CD8-positive, alpha-beta memory T cell (primary cell): ENCODE measurements at places on chromosomes 2 and 18. TPM values are rescaled to one million over a fixed set of nuclear protein-coding genes. Genes with fewer than 3 reads are reported as not detected.

GRCh38 chr2:186610785-186611184 is 20.9 kb downstream of the ITGAV start:
- H3K4me3 ChIP-seq: no peak overlapping the region
- H3K36me3 ChIP-seq: no peaks in the 10 kb centered on the region
- H3K27me3 ChIP-seq: no peaks in the 10 kb centered on the region
- DNase-seq: no peak

The CAPN14 gene
- 0.31 TPM for total RNA-seq

DNA sequence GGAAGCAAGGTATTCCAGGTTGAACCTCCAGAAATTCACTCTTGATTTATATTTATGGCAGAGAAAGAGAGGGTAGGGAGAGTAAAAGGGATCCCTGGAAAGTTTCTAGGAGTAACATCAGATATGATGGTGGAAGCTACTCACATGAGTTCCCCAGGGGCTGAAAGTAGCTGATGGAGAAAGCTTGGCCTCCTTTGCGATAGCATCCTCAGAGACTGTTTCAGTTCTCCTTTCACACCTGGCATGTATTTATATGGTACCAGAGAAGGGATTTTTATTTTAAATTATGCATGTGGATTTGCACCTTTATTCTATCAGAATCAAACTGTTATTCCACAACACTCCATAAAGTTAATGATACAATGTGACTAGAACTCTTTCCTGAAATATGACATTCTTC is 126.3 kb upstream of the OSR1 start:
- H3K27ac ChIP-seq: no peak overlapping the region
- no peaks in the 10 kb centered on the region for H3K36me3 ChIP-seq
- DNase-seq: no peak
- H3K4me1 ChIP-seq: no peaks in the 10 kb centered on the region

The SCYGR6 gene
- not detected for total RNA-seq

DNA sequence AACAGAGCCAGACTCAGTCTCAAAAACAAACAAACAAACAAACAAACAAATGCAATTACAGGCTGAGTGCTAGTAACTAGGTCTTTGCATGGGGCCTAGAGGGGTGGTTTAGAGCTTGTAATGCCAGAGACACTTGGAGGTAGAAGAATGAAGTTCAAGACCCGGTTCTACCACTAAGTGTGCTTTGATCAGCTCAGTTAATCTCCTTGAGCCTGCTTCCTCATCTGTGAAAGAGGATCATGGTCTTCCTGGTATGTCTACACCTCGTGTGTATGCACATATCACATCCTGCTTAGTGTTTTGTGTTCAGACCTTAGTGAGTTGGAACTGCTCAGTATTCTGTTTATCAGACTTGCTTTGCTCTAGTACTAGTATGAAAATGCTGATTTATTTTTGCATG is 4.8 kb upstream of the ATP6V1C2 start:
- no peak overlapping the region for H3K4me3 ChIP-seq
- H3K27me3 ChIP-seq: peaks cover 8% of the 10 kb centered on the region
- H3K27ac ChIP-seq: no peak overlapping the region
- H3K4me1 ChIP-seq: peaks cover 4% of the 10 kb centered on the region

- no peaks in the 10 kb centered on the region for H3K4me1 ChIP-seq
- H3K27me3 ChIP-seq: no peaks in the 10 kb centered on the region
- H3K27ac ChIP-seq: no peak overlapping the region
- no peak overlapping the region for H3K4me3 ChIP-seq
- no peaks in the 10 kb centered on the region for H3K36me3 ChIP-seq
Measured at GRCh38 chr2:153100151-153100550, 378.4 kb downstream of the RPRM start.

- DNase-seq: no peak
- H3K4me1 ChIP-seq: no peaks in the 10 kb centered on the region
- no peak overlapping the region for H3K4me3 ChIP-seq
- H3K27me3 ChIP-seq: no peaks in the 10 kb centered on the region
- H3K27ac ChIP-seq: no peak overlapping the region
Measured at GRCh38 chr2:72750466-72750865, 75.4 kb downstream of the EXOC6B start.

GRCh38 chr2:125837611-125838010 is 818.3 kb upstream of the GYPC start:
- no peak overlapping the region for H3K4me3 ChIP-seq
- H3K36me3 ChIP-seq: no peaks in the 10 kb centered on the region
- no peaks in the 10 kb centered on the region for H3K4me1 ChIP-seq
- no peak for DNase-seq
- H3K27ac ChIP-seq: no peak overlapping the region

The FOXD4L1 gene
- total RNA-seq: 0.18 TPM

GRCh38 chr2:203586206-203586605 is 51.1 kb upstream of the RAPH1 start:
- H3K27ac ChIP-seq: no peak overlapping the region
- no peaks in the 10 kb centered on the region for H3K4me1 ChIP-seq
- H3K4me3 ChIP-seq: no peak overlapping the region
- no peaks in the 10 kb centered on the region for H3K36me3 ChIP-seq

GRCh38 chr2:26483957-26484565 is 6.1 kb upstream of the OTOF start:
- no peaks in the 10 kb centered on the region for H3K4me1 ChIP-seq
- H3K27ac ChIP-seq: no peak overlapping the region
- no peak for DNase-seq

The SLC16A14 gene
- total RNA-seq: 0.27 TPM

DNA sequence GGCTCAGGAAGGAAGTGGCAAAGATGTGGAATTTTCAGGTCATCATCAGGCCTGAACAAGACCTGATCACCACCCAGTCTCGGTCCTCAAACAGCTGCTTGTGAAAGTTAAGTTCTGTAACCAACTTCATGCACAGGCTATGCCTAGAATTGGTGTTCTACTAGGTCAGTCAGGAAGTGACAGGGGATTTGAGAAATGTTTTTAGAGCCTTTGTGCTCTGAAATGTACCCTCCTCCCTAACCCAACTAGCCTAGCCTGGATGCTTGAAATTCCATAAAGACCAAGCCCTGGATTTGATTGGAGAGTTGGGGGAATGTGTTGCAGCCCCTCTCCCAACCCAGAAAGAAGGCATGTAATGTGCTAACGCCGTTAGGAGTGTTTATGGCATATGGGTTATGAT is 63.3 kb downstream of the TGOLN2 start:
- DNase-seq: no peak
- H3K36me3 ChIP-seq: no peaks in the 10 kb centered on the region
- no peaks in the 10 kb centered on the region for H3K4me1 ChIP-seq
- no peak overlapping the region for H3K27ac ChIP-seq

- no peak overlapping the region for H3K4me3 ChIP-seq
- no peaks in the 10 kb centered on the region for H3K36me3 ChIP-seq
- H3K27ac ChIP-seq: no peak overlapping the region
- no peak for DNase-seq
Measured at GRCh38 chr2:131556998-131557397, 29.3 kb downstream of the CCDC74A start.

DNA sequence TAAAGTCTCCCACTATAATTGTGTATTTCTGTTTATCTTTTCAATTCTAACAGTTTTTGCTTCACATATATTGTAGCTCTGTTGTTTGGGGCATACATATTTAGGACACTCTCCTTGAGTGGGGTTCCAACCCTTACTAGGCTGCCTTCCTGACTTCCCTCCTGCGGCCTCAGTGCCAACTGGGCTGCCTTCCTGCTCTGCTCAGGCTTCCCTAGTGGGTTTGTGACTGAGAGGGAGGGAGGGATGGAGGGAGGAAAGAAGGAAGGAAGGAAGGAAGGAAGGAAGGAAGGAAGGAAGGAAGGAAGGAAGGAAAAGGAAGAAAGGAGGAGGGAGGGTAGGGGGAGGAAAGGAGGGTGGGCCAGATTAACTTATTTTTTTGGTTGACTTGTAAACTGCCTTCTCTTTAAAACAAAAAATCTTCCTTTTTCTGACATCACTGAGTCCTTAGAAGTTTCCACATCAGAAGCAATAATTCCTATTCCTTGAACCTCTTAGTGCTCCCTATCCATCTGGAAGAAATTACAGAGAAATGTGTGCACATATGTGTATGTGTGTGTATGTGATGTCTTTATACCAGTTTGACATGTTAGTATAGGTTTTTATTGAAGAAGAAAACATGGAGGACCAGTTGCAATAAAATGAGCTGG is 145.4 kb upstream of the PGAP1 start:
- no peak overlapping the region for H3K27ac ChIP-seq
- H3K36me3 ChIP-seq: peaks cover 12% of the 10 kb centered on the region
- no peaks in the 10 kb centered on the region for H3K27me3 ChIP-seq
- no peak for DNase-seq
- no peak overlapping the region for H3K4me3 ChIP-seq

DNA sequence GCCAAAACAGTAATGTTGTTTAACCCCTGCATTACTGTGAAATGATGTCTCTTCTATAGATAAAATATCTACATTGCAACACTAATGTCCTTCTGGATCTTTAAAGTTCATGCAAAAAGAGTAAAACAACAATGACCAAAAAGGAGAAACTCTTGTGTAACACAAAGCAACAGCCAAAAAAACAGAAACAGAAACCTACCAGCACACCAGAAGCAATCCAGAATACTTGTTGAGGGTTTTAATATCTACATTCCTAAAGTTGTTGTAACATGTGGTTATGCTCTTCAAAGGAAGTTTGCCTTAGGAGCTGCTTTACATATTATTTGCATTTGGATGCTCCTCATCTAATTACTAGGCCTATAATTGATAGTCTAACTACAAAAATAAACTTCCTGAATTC is 157.2 kb downstream of the BABAM2 start:
- H3K36me3 ChIP-seq: no peaks in the 10 kb centered on the region
- no peaks in the 10 kb centered on the region for H3K4me1 ChIP-seq
- no peak overlapping the region for H3K4me3 ChIP-seq

DNA sequence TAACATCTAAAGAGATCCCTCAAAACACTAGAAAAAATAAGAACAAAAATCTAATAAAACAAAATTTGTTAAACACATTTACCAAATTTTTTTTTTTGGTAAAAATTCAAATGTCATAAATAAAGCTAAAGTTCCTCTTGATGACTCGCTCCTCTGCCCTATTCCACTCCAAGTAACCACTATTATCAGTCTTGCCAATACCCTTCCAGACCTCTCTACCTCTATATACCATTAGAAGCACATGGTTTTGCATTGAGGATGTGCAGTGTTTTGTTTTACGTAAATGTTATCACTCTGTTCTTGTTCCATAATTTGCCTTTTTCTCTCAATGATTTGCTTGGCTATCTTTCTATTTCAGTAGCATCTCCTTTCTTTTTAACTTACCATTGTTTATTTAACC is 10.9 kb downstream of the IL1B start:
- no peak overlapping the region for H3K27ac ChIP-seq
- H3K36me3 ChIP-seq: no peaks in the 10 kb centered on the region
- no peak for DNase-seq
- H3K4me3 ChIP-seq: no peak overlapping the region

DNA sequence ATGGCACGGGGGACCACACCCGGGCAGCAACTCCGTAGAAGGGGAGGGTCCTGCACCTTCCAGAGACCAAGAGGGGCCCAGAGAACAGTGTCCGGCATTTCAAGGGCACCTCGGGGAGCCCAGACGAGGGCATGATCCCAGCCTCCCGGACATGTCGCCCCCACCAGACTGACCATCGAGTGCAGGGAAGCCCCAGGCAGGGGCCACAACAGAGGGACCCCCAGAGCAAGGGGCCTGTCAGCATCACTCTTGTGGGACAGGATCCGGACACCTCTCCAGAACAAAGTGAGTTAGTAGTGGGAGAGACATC is 50.4 kb upstream of the CTDP1 start:
- H3K36me3 ChIP-seq: no peaks in the 10 kb centered on the region
- no peak for DNase-seq
- no peak overlapping the region for H3K4me3 ChIP-seq
- no peaks in the 10 kb centered on the region for H3K4me1 ChIP-seq

GRCh38 chr2:175612280-175612679 is 389.8 kb downstream of the LNPK start:
- no peaks in the 10 kb centered on the region for H3K36me3 ChIP-seq
- no peak overlapping the region for H3K4me3 ChIP-seq
- no peak overlapping the region for H3K27ac ChIP-seq
- DNase-seq: no peak

The CHAC2 gene
- 25.6 TPM for total RNA-seq

DNA sequence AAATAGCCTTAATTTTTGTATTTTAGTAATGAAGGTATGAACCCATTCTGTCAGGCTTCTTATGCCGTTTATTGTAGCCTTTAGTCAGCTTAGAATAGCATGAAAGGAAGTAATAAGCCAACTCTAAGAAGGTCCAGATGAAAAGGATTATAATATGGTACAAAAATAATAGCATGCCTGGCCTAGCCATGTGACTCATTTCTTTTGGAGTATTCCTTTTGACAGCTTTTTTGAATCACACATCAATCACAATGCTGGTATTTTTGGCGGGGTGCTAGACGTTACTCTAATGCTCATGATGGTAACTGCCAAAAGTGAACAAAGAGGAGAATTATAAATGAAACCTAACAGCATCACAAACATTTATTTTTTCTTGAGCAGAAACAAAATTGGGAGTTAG is 19.9 kb downstream of the FMNL2 start:
- DNase-seq: no peak
- H3K4me1 ChIP-seq: no peaks in the 10 kb centered on the region
- H3K36me3 ChIP-seq: no peaks in the 10 kb centered on the region

- H3K36me3 ChIP-seq: no peaks in the 10 kb centered on the region
- no peak overlapping the region for H3K4me3 ChIP-seq
- DNase-seq: no peak
- H3K27ac ChIP-seq: no peak overlapping the region
Measured at GRCh38 chr2:162838136-162838497, 450 bp downstream of the KCNH7 start.
